Activated CD4-positive, alpha-beta T cell treated with anti-CD3 and anti-CD28 coated beads, Interleukin-2, Interleukin-6, amounts not matched to agents 100 ng/mL and 50 ng/mL, durations not matched to agents 16 hours and 8 hours (primary cell): ENCODE measurements at places on chromosomes 2 and 18.
A peak's percentile ranks its signal among the peaks of the same experiment; 100 is the strongest.

DNA sequence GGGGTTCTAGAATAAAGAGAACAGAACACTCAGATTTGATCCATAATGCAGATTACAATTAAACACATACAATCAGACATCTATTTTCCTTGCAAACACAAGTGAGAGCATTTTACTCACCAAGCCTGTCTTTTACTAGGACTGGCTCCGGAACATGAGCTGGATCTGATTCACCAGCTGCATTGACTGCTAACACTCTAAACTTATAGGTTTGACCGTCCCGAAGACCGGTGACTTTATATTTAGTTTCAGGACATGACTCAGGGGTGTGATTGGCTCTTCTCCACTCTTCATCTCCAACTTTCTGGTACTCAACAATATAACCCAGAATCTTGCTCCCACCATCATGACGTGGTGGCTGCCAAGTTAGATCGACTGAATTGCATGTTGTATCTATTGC is 112.4 kb downstream of the PLEKHA3 start:
- no peak for DNase-seq

GRCh38 chr2:163345795-163346573 is 389.8 kb downstream of the FIGN start:
- DNase-seq: peak; percentile 48

DNA sequence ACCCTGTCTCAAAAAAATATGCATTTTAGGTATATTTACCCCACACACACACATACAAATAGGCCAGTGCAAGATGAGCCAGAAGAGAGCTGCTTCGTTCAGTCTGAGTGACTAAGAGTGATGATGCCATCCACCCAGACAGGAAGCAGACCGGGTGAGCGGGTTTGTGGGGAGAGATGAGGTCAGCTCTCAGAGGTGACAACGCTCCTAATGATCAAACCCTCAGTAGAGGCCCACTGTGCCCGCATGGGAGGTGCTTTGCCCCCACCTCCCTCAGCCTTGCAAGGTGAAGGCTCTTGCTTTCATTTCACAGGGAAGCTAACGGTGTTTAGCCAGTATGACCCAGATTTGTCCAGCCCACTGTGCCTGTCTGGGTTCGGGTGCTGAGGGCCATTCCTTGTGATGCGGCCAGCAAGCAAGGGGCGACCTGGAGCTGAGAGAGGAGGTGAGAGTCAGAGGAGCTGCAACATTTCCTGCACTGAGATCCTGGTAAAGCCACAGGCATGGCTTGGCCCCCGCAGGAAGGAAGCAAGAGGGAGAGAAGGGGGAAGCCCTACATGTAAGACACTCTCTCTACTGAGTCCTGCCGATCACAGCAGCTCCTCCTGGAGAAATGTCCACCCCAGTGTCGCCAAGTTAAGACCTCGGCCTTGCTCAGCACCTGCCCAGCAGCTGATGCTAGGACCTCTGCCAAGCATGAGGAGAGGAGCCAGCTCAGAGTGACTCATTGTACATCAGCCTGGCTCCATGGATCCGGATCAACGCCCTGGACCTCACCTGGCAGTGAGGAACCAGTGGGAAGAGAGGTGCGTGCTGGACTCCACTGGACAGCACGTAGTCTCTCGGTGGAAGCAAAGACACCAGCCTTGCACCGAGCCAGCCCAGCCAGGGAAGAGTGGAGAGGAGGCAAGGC is 37.0 kb downstream of the NIFK start:
- peak; percentile 95 for DNase-seq

DNA sequence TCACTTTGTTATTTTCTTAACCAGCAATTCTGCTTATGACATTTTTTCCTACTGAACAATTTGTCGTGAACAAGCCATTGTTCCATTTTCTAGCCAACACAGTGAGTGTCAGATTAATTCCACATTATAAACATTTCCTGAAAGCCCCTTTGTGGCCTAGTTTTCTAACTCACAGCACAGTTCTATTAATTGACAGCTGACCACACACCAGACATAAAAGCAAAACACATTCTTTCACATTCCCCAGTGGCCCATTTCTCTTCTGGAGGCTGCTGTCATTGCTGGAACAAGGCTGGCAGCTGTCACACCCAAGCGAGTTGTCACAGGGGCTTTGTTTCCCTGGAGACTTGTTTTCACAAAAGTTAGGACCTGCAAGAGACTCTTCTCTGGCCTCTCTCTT is 50.7 kb downstream of the RNF152 start:
- no peak for DNase-seq

DNA sequence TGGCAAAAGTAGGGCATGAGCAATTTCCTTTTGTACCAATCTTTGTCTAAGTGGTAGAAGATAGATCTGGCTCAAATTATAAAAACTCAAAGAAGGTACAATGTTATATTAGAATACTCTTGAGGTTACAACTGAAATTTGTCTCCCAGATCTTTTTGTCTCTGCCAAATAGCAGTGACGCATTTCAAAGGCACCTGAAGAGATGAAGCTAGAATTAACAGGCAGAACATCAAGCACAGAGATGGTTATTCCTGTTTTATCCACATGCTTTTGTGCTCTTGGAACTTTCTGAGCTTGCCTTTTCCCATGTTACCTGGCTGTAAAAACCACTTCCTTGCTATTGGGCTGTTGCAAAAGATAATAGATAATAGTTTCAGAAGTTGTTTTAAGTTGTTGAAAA is 74.3 kb downstream of the GREB1L start:
- DNase-seq: no peak
